ENCODE measurements at places on chromosomes 6 and 20.

DNA sequence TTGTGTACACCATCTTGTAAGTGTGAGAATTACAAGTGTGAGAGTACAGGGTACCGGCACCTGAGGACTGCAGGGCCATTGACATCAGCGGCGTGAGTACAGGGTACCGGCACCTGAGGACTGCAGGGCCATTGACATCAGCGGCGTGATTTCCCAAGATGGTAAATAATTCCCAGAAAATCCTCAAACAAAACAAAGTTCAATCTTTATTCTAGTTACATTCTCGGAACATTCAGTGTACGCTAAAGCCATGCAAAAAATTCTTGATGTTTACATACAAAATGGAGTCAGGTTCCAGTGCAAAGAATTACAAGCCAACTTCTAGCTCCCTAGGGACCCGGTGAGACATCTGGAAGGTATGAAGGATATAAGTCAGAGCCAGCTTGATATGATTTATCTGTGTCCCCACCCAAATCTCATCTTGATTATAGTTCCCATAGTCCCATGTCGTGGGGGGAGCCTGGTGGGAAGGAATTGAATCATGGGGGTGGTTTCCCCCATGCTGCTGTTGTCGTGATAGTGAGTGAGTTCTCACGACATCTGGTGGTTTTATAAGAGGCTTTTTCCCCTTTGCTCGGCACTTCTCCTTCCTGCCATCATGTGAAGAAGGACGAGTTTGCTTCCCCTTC, 172.7 kb downstream of the TTLL2 start:
- DNase-seq: no peak

GRCh38 chr20:49303065-49303552, 25.3 kb upstream of the ZNFX1 start:
- no peak for DNase-seq

- peak; percentile 32 for DNase-seq
Measured at GRCh38 chr6:144585217-144585814, 300.2 kb downstream of the UTRN start.

GRCh38 chr6:96624957-96625356, 62.0 kb downstream of the FHL5 start:
- DNase-seq: no peak

DNA sequence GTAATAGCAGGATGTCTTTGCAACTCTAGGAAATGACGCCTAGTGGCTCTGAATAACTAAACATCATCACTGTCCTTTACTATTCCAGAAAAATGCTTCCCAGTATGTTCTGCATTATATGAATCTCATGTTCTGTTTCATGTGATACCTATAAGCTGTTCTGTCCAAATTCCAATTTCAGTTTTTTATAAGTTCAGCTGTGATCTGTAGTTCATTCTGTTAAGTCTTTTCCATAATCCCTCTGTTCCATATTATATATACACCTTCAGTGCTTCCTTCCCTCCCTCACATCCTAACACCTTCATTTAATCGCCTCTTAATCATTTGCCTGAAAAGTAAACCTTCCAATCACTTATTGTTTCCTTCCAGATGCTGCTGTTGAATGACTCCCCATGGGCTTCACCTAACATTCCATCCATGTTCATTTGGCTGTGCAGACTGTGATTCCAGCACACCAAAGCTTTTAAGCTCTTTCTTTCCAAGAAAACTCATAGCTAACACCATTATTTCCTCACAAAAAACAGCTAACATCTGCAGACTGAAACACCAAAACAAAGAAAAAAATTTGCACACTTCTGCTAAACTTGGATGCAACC, 18.6 kb downstream of the HMGCLL1 start:
- DNase-seq: no peak

DNA sequence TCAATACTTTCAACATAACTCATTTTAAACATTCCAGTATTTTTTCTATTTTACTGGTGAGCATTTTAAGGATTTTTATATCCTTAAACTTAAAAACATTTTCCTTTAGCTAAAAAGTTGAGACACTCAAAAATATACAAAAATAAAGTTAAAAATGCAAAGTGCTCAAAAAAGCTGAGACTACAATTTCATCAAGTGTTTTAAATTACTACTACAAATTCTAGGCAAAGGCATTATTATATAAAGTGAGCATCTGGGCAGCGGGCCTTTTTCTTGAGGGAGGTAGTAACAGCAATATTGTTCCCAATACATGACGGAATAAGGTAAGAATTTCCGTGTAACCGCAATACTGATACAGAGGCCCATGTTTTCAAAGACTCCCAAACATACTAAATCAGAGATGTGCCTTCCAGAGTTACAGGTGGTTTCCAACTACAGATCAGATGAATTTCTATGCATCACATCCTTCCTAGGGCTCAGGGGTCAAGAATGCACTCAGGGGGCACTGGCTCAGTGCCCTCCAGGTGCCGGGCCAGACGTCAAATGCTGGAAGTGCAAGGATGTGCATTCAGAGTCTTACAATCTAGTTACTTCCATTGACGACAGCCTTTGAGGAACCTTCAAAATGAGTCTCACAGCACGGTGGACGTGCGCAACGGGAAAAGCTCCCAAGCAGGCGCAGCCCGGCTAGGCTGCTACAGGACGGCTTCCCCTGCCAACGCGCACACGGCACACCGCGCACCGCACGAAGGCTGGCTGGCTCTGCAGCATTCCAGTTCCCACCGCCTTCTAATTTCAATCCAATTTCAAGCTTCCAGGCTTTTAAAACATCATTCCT, 1.7 kb downstream of the PHF10 start:
- peak; percentile 86 for DNase-seq

DNA sequence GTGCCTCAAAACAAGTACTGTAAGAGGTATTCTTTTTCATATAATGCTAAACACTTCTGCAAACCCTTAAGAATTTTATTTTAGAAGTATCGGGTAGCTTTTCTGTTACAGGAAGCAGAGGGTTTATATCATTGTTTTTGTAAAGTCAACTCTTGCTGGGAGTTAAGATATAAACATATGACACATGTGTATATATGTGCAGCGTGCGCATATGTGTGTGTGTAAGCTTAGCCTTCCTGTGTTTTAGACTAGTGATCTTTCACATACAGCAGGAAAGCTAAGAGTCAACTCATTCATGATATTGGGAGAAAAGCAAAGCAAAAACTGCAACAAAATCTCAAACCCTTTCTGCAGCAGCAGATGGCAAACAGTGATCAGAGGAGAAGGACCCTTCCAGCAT, 102.4 kb downstream of the ARID1B start:
- no peak for DNase-seq

DNA sequence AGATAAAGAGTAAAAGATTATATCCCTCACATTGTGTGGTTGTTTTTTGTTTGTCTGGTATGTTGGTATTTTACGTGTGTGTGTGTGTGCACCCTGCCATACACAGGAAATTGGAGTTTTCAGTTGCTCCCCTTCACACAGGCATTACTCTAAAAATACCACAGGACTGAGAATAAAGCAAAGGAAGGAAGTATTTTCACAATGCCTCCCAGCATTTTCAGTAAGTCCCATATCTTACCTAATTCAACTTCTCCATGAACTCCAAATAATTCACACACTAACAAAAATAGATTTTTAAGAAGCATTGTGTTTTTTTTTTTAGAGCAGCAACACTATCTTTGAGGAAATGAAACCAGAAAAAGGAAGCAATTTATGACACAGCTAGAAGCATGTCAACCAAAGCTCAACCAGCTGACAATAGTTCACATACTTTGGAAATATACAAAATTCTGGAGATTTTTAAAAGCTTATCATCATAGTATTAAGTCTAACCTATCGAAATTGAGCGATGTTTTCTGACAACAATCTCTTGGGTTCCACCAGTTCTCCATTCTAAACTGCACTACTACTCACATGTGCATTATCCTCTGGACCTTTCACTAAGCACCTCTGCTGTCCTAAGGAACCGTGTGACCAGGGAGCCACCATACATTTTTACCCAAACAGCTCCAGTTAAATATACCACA, 2.1 kb downstream of the UBE2J1 start:
- peak; percentile 65 for DNase-seq

DNA sequence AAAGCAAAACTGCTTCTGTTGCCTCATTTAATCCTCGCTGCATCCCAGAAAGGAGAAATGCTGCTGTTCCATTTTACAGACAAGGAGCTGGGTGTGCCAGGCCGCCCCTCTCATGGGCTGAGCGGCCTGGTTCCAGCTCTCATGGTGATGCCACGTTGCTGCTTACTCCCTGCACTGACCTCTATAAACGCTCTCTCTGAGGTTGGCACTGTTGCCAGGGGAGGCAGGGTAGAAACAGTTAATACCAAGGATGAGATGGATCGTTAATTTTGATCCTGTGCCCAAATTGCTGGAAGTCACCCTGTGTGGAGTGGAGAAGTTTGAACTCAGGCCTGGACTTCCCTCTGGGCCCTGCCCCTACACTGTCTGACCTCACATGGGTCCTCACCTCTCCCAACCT, 25.6 kb downstream of the SIRPA start:
- no peak for DNase-seq

GRCh38 chr20:17666481-17666880, 15.6 kb downstream of the RRBP1 start:
- DNase-seq: peak; percentile 67

DNA sequence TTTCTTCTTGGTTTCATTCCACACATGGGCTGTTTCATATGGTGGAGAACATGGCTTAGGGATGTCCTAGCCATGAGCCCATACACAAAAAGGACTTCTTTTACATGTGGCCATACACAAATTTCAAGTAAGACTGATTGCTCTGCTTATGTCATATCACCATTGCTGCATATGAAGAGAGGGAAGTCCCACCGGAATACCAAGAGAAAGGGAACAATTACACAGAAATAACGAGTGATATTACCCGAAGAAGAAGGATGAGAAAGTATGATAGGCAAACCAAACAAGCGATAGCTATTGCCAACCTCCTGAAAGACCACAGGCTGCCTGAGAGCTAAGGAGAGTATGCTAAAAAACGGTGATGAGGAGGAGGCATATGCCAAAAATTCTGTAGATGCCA, 70.5 kb upstream of the TNFRSF21 start:
- DNase-seq: no peak

DNA sequence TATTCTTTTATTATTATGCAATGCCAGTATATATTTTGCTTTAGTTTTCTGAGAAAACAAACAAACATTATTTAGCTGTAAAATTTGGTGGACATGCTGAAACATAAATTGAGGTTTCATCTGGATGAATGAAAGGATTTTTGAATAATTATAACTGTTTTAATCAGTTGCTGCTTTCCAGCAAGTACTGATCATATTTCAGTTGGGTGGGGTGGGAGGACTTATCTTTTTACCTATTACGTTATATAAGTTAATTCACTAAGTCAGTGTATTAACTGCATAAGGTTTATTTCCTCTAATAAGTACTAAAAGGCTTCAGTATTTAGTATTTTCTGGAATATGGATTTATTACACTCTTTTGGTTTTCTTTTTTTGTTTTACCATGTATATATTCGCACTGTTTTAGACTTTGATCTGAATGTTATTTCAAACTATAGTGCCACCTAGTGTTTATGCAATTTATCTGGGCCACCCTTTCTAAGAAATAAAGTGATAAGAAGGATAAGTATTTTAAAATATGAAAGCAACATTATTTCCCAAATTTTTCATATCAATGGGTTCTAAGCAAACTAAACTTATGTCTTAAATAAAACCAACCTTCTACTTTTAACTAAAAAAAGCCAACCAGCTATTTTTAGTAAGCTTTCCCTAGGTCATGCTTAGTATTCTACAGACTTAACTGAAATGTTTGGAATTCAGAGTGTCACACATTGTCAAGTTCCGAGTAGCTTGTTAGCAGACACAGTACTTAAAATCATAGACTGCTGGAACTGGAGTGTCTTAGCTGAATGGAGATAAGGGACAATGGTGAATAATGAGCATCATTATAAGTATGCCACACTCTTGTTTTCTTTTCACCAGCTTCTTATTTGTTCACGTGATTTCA, 105.4 kb upstream of the MCHR2 start:
- DNase-seq: peak; percentile 52

GRCh38 chr20:53186635-53187034, 214.5 kb downstream of the TSHZ2 start:
- peak; percentile 7 for DNase-seq

- DNase-seq: no peak
Measured at GRCh38 chr20:573414-574296, 30.1 kb upstream of the CSNK2A1 start.

DNA sequence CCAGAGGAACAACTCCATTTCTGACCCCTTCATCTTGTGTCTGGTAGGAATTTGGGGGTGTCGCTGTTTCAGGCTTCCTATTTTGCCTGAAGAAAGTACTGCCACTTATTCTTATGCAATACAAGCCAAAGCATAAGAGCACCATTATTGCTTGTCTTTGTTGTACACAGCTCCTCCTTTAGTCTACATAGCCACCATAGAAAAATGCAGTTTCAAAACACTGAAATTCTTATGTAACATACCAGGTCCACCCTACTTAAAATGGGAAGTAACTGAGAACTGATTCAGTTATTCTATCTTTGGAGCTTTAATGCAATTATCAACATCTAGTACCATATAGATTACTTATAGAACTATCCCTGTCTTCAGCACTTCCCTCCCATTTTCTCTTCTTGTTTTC, 255.5 kb downstream of the ARHGAP18 start:
- no peak for DNase-seq

DNA sequence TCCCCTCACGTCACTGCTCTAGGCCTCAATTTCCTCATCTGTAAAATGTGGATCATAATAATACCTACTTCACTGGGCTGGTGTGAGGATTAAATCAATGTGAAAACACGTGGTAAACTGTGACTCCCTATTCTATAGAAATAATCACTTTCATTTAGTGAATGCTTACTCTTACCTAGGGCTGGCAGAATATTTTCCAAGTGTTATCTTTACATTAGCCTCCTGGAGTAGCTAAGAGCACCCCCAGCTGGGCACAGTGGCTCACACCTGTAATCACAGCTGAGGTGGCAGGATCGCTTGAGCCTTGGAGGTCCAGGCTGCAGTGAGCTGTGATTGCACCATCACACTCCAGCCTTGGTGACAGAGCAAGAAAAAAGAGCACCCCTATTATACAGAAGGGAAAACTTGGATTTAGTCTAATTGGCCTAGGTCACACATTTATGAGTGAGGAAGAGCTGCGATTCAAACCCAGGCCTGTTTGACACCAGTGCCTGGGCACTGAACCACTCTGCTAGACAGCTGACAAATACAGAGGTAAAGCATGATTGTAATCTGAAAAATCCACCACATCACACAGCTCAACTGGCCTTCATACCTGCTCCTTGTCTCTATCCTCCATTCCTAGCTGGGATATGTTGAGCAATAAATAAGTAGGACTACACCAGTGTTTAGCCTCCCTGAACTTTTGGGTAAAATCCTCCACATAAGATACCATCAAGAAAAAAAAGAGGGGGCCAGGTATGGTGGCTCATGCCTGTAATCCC, 1.4 kb upstream of the SNTA1 start:
- no peak for DNase-seq

- DNase-seq: no peak
Measured at GRCh38 chr6:159433550-159433949, 259.5 kb downstream of the SOD2 start.

DNA sequence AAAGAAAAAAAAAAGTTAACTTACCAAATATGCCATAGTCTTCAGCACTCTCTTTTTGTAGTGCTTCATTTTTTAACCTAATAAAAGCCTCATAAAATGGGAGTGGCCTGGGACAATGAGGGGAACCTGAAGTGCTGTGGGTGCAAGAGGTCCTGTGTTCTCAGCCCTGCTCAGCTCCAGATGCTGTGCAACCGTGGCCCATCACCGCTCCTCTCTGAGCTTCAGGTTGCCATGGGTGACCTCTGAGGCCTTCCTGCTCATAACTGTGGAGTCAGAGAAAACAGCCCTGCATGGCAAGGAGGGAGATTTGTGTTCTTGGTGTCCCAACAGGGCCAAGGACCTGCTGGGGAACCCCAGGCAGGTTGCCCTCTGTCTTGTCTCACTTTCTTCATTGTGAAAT, 10.0 kb downstream of the TCF15 start:
- DNase-seq: no peak

GRCh38 chr6:49269190-49269589, 193.9 kb downstream of the MMUT start:
- DNase-seq: peak; percentile 28

Data from fibroblast of lung (primary cell).